ENCODE measurements at places on chromosomes 3 and 15. TPM values are rescaled to one million over a fixed set of nuclear protein-coding genes. Genes with fewer than 3 reads are reported as not detected.

The CACNA1D gene
- total RNA-seq: 0.09 TPM

- DNase-seq: peak; percentile 82
Measured at GRCh38 chr3:50264383-50264963, 4.5 kb upstream of the SEMA3B start.

GRCh38 chr3:37072892-37073291 is 79.6 kb downstream of the MLH1 start:
- peak; percentile 65 for DNase-seq

- DNase-seq: peak; percentile 57
Measured at GRCh38 chr3:175951047-175951694, 1092.0 kb downstream of the NAALADL2 start.

- DNase-seq: no peak
Measured at GRCh38 chr15:68471541-68471940, 39.6 kb upstream of the ITGA11 start.

- DNase-seq: no peak
Measured at GRCh38 chr15:89319678-89320077, 14.9 kb downstream of the POLG start.

- no peak for DNase-seq
Measured at GRCh38 chr3:143795874-143796273, 52.4 kb downstream of the SLC9A9 start.

Measured in HFFc6 (cell line).